ENCODE measurements at places on chromosomes 11 and 22.
A peak's percentile ranks its signal among the peaks of the same experiment; 100 is the strongest.

- no peak for DNase-seq
Observed at GRCh38 chr22:48429446-48430020, 1398.1 kb downstream of the BRD1 start.

DNA sequence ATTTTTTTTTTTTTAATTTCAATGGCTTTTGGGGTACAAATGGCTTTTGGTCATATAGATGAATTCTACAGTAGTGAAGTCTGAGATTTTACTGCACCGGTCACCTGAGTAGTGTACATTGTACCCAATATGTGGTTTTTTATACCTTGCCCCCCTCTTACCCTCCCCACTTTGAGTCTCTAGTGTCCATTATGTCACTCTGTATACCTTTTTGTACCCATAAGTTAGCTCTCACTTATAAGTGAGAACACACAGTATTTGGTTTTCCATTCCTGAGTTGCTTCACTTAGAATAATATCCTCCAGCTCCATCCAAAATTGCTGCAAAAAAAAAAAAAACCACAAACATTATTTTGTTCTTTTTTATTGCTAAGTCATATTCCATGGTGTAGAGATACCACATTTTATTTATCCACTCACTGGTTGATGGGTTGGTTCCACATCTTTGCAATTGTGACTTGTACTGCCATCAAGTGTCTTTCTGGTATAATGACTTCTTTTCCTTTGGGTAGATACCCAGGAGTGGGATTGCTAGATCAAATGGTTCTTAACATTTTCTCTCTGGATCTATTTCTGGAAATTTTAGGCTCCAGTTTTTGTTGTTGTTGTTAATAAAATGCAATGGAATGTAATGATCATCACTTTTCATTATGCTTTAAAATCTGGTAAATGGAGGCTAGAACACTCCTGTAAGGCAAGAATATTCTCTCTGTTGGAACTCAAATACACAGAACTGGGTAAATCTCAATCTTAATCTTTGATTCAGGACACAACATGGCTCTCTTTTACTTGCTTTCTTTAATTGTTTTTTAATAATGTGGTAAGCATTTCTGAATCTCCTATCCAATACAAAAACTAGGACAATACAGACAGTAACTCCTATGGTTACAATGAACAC, 10.3 kb downstream of the NEAT1 start:
- no peak for DNase-seq

DNA sequence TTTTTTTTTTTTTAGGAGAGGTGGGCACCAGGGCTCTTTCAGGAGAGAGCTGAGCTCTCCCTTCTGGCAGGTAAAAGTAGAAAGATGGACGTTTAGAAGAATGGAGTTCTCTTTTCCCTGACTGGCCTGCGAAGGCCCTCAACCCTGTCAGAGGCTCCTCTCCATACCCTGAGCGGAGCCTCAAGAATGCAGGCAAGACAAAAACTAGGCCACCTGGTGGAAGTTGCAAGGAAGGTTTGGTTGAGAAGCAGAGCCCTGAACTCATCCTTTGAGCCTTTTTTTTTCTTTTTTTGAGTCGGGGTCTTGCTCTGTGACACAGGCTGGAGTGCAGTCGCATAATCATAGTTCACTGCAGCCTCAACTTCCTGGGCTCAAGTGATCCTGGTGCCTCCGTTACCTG, 1.4 kb downstream of the OTOG start:
- DNase-seq: no peak

- DNase-seq: peak; percentile 56
Observed at GRCh38 chr11:26187639-26188038, 144.3 kb upstream of the ANO3 start.

DNA sequence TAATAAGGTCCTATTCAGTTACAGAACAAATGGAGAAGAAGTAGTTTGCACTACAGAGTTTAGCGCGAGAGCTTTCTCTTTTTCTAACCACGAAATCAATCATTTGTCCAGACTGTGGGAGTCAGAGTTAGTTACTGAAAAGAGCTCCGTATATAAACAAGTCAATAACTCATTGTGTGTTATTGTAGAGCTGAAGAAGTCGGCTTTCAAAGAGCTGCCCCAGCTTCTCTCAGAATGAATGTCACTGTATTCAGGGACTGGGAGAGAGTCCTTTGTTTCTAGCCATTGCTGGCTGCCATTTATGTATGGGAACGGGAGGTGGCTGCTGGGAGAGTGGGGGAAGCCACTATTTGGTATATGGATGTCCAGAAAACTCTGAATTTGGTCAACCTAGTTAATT, 227.8 kb downstream of the DCDC1 start:
- DNase-seq: no peak

DNA sequence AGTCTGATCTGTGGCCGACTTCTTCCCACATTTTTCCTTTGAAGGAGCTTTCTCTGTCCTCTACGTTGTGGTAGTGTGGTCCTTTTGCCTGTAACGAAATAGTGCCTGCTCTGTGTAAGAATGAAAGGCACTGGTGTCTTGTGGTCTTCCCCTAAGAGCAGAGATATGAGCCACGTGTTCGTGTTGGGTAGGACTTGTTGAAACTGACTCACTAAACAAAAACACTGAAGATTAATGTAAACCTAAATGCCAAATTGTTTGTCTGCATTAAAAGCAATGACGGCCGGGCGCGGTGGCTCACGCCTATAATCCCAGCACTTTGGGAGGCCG, 10.1 kb upstream of the RPS3 start:
- no peak for DNase-seq

DNA sequence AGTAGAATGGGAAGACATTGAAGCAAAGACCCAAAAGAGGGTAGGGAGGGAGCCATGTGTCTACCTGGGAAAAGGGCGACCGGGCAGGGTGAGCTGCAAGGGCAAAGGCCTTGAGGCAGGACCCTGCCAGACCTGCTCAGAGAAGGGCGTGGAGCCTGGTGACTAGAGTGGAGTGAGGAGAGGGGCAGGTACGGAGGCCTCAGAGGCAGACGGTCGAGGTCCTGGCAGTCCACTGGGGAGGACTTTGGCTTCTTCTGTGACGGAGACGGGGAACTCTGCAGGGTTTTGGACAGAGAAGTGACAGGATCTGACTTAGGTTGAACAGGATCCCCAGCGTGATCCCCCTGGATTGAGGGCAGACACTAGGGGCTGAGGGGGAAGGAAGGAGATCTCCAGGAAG, 12.9 kb downstream of the RIBC2 start:
- DNase-seq: no peak

GRCh38 chr11:127027789-127028188, 27.2 kb upstream of the KIRREL3 start:
- DNase-seq: no peak

- DNase-seq: no peak
Observed at GRCh38 chr11:80041136-80042000, 600.5 kb upstream of the TENM4 start.

DNA sequence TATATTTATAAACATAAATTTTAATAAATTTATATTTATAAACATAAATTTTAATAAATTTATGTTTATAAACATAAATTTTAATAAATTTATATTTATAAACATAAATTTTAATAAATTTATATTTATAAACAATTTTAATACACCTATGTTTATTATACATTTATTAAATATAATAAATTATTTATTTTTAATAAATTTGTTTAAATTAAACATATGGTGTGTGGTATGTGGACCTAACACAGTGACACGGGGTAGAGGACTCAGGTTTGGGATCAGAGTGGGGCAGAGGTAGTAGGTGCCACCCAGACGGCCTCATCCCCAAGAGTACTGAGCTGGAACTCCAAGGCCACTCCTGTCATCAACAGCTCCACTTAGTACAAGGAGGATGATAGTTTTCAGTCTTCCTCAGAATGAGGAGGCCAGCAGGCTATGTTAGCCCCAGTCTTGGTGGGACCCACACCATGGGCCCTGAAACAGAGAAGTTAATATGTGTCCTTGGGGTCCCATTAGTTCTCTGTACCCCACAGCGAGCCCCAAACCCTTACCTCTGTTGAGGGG, 46.7 kb upstream of the BID start:
- no peak for DNase-seq

- DNase-seq: no peak
Observed at GRCh38 chr11:10797531-10797930, 11.2 kb downstream of the EIF4G2 start.

GRCh38 chr11:45936511-45937054, 14.1 kb downstream of the LARGE2 start:
- DNase-seq: no peak

GRCh38 chr11:61341706-61342105, 8.7 kb downstream of the TKFC start:
- DNase-seq: no peak

DNA sequence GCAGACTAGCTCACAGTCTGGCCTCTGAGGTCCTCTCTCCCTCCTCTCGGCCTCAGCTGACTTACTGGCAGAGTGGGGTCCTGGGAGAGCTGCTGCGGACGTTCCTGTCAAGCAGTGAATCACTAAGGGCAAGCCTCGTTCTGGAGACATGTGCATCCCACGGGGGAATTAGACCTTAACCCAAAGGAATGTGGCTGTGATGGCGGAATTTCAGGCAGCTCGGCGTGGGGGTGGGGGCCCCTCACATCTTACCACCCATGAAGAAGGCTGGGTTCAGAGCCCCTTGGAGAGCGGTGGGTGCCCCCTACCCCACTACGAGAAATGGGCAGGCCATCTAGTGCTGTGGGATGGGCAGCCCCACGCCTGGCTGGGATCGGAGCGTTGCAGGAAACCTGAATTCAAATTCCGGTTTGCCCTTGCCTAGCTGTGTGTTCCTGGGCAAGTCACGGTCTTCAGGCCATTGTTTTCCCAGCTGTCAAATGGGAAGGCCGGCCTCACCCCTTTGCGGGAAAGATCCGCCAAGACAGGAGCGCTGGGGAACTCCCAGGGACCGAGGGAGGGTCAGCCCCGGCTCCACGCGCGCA, 554 bp downstream of the LRRC32 start:
- DNase-seq: no peak

DNA sequence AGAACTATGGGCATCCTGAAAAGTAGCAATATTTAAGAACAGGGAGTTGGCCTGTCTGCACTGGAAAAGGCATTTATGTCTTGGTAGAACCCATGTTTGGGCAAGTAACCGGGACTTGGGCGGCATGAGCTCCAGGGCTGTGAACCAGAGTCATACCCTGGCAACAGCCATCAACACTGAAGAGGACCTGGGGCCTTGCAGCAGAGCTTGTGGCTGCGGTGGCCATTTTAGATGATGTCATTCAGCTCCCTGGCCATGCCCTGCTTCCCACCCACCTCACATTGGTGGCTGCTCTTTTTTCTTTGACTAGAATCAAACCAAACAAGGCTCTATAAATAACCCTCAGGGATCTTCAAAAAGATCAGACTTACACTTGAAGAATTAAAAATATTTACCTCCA, 26.6 kb downstream of the EHF start:
- no peak for DNase-seq

DNA sequence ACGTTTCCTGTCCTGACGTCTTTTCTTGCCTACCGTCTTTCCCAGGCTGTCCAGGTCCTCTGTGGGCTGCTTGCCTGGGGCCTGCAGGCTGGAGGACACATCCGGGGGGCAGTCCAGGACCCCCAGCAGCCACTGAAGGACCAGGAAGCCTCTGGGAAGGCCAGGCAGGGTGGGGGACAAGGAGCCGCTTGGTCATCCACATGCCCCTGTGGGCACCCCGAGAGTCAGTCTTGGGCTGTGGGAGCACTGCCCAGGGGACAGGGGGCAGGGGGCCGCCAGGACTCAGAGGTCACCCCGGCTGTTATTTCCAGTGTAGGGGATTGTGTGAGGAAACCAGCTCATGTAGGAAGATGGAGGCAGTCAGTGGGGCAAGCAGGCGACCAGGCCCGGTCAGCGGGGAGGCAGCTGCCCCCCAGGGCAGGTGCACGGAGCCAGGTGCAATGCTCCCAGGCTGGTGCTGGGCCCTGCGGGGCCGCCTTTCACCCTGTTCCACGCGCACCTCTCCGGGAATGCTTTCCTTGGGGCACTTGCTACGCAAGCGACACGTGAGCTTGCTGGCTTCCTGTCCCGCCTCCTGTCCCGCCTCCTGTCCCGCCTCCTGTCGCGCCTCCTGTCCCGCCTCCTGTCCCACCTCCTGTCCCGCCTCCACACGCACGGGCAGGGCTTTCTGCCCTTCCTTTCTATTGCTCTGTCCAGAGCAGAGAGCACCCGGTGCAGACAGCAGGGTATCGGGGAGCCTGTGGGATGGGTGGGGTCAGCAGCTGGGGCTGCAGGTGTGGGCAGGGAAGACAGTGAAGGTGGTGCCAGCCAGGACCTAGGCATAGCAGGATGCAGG, 39.5 kb downstream of the MUC5B start:
- peak; percentile 89 for DNase-seq

- DNase-seq: no peak
Observed at GRCh38 chr11:58771458-58771855, 39.7 kb upstream of the GLYAT start.

DNA sequence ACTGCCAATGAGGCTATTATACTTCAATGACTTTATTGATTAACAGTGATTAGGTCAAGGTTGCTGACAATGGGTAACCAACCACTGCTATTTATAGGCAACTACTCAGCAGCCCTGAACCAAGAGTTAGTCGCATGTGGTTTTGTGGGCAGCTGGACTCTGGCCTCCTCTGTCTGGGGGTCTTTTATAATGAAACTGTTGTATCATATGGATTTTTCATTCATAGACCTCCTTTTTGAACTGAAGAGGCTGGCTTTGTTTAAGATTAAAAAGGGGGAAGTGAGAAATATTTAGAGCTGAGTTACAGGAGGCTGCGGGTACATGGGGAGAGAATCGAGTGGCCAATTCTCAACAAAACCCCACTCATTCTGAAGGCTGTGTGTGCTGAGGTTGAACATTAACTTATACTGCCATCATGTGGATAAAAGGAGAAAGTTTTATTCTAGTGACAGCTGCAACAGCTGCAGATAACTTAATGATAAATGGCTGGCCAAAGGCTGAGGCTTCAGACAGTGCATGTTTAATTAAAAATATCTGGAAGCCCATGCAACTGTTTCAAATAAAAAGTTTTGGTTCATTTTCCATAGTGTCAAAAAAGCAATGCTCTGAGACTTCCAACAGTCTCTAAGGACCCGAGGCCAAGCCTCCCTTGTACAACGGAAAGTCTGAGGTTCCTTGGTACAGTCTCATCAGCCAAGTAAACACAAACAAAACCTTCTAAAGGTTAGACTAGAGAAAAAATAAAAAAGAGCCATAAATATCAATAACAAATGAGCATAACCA, 682.6 kb downstream of the KCNA4 start:
- no peak for DNase-seq

Data from left lobe of liver (tissue), 2 donors.